ENCODE measurements at places on chromosomes 3 and 15.

- DNase-seq: no peak
These were observed 723 bp downstream of the CPNE4 start for GRCh38 chr3:132034097-132034485.

DNA sequence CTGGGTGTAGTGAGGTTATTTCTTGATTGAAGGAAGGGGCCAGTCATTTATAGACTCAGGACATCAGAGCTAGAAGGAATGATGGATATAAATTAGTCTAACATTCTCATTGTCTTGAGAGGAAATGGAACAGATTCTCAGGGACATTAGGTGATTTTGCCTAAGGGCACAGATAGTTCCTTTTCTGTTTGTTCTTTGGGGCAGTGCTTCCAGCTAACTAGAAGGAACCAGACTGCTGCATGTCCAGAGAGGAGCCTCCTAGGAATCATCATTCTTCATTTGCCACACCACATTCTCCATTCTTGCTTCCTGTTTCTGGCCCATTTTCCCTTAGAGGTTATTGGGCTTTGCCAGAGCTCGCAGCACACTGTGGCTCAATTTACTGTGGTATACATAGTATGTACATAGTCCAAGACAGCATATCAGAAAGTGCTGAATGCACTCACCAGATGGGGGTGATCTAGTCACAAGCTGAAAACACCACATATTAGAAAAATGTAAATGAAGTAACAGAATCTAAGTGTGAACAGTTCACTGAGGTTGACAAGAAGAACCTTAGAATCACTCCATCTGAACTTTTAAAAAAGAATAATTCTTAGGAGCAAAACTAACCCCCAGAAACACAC, 62.7 kb upstream of the MYZAP start:
- DNase-seq: no peak

- no peak for DNase-seq
These were observed 260.1 kb upstream of the CTNNB1 start for GRCh38 chr3:40939030-40939740.

GRCh38 chr3:31572236-31573004, 39.7 kb downstream of the STT3B start:
- no peak for DNase-seq

- DNase-seq: no peak
These were observed 73.4 kb upstream of the TP63 start for GRCh38 chr3:189557824-189558223.

DNA sequence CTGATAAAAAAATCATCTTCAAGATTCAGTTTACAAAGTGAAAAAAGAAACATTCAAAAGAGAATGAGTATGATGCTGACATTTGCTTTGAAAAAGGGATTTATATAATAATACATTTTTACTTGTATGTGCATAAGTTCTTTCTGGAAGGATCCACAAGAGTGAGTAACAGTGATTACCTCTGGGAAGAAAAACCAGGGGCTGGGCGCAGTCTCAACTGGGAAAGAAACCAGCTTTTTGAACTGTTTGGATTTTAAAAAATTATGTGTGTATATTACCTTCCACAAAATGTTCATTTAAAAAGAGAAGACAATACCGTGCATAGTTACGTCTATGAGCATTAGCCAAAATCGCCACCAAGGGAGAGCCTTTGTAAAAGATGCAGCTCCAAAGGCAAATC, 1.3 kb downstream of the CLEC3B start:
- DNase-seq: no peak

GRCh38 chr3:135621184-135621920, 344.2 kb upstream of the PPP2R3A start:
- DNase-seq: no peak

GRCh38 chr3:38725726-38726419, 76.4 kb upstream of the SCN5A start:
- DNase-seq: no peak

- DNase-seq: no peak
These were observed 12.4 kb upstream of the PARP6 start for GRCh38 chr15:72284781-72285180.

- no peak for DNase-seq
These were observed 156.2 kb upstream of the IQSEC1 start for GRCh38 chr3:13229273-13229949.

- DNase-seq: no peak
These were observed 48.1 kb upstream of the MAP4 start for GRCh38 chr3:48064292-48064829.

- no peak for DNase-seq
These were observed 225.6 kb downstream of the TIGIT start for GRCh38 chr3:114519415-114519814.

DNA sequence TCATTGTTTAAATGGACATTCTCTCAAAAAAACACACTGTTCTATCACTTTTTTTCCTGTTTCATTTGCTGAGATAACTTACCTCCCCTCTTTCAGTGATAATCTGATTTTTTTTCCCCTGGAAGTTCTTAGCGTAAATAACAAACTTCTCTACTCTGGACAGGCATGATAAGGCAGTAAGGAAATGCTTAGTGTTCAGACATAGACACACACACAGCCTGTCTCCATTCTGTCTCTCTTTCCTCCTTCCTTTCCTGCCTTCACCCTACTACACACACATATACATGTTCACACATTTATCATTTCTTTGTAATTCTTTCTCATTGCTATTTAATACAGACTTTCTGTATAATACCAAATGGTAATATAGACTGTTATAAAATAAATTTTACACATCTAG, 470.8 kb upstream of the ROBO1 start:
- DNase-seq: no peak

GRCh38 chr3:133591271-133591742, 17.8 kb downstream of the CDV3 start:
- no peak for DNase-seq

GRCh38 chr3:128463354-128463753, 3.3 kb downstream of the DNAJB8 start:
- no peak for DNase-seq

GRCh38 chr15:97783240-97783639, 177.3 kb upstream of the ARRDC4 start:
- DNase-seq: no peak

Data from frontal cortex (tissue), 4 donors.